ENCODE measurements at places on chromosomes 6 and 20.

- peak; percentile 70 for DNase-seq
These were observed 108.2 kb downstream of the THBS2 start for GRCh38 chr6:169145496-169145895.

DNA sequence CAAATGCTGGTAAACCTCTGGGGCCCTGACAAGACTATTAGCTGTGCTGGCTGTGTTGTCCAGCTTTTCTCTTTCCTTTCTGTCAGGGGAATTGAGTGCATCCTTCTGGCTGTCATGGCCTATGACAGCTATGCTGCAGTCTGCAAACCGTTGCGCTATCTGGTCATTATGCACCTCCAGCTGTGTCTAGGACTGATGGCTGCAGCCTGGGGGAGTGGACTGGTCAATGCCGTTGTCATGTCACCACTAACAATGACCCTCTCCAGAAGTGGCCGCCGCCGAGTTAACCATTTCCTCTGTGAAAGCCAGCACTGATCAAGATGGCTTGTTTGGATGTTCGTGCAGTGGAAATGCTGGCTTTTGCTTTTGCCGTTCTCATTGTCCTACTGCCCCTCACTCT lies 20.3 kb downstream of the OR2B6 start:
- no peak for DNase-seq

DNA sequence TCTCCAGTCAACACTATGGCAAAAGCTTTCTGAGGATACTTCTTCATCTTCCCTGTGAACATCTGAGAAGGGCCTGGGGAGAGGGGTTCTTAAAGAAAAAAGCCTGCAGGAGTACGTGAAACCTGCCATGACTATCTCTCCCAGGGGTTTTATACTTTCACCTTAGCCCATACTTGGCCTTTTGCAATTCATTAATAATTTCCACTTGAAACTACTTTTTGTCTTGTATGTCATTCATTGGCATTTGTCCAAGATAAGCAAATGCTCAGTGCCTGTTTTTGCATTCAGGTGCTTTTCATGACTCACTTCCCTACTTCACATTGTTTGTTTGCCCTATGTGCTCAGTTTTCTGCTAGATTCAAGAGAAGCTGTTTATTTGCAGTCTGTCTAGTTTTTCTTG lies 580.3 kb upstream of the GJE1 start:
- peak; percentile 58 for DNase-seq

- DNase-seq = no peak
These were observed 18.9 kb downstream of the CASS4 start for GRCh38 chr20:56430957-56431356.

GRCh38 chr6:22281341-22282085 lies 15.3 kb downstream of the PRL start:
- no peak for DNase-seq

- DNase-seq = peak; percentile 81
These were observed 482 bp downstream of the DDR1 start for GRCh38 chr6:30884521-30885480.

DNA sequence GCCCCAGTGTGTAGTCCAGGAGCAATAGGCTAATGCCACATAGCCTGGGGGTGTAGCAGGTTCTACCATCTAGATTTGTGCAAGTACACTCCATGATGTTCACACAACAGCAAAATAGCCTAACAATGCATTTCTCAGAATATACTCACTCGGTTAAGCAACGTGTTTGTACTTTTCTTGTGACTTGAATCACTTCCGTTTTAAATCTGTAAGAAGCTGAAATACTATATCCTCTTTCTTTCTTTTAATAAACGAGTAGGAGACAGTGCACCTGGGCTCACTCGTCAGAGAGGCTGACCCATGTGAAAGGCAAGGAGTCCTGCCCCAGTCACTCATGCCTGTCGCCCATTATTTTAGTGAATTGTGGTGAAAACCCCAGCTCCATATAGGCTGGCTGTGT lies 201.6 kb downstream of the FOXA2 start:
- DNase-seq = no peak

- DNase-seq = no peak
These were observed 35.8 kb upstream of the TPD52L1 start for GRCh38 chr6:125117818-125118217.

DNA sequence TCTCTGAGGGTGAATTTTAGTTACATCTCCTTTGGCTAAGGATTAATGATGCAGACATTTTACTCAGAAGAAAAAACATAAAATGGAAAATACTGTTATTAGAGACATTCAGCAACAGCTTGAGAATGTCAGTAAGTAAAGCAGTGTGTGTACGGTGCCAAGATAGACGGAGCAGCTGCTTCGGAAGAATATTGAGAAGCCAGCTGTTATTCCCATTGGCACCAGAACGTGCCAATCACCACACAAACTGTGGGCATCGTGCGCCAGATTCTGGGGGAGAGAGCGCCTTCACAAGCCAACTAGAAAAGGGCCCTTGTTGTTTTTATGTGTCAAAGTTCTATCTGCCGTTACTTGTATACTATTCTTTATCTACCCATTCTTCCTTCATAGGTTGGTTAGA lies 163.4 kb downstream of the MTFR2 start:
- DNase-seq = no peak

- peak; percentile 45 for DNase-seq
These were observed 163.6 kb upstream of the CENPW start for GRCh38 chr6:126176282-126176681.

- DNase-seq = no peak
These were observed 50.8 kb upstream of the SMLR1 start for GRCh38 chr6:130776287-130776925.

GRCh38 chr6:6788394-6789032 lies 200.0 kb downstream of the LY86 start:
- peak; percentile 19 for DNase-seq

DNA sequence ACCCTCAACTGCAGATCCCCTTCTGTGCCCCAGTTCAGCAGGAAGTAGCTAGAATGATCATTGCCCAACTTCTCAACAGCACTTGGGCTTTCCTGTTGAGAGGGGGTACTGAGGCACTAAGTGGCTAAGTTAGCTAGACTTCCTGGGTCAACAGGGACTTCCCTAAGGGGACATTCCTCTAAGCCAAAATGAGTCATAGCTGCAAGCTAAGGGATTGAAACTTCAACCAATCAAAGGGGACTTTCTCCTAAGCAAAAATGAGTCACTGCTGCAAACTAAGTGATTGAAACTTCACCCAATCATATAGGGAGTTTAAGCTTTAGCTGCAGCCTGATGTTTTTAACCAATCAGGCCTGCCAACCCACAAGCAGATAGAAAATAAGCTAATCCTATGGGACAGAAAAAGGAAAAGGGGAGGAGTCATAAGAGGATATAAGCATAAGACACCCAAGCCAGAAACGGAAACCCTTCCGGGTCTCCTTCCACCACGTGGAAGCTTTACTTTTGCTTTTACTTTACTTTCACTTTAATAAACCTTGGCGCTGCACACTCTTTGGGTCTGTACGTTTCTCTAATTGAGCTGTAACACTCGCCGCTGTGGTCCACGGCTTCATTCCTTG lies 659.0 kb upstream of the HS3ST5 start:
- DNase-seq = no peak

GRCh38 chr6:71300561-71301168 lies 12.1 kb downstream of the OGFRL1 start:
- DNase-seq = peak; percentile 76

DNA sequence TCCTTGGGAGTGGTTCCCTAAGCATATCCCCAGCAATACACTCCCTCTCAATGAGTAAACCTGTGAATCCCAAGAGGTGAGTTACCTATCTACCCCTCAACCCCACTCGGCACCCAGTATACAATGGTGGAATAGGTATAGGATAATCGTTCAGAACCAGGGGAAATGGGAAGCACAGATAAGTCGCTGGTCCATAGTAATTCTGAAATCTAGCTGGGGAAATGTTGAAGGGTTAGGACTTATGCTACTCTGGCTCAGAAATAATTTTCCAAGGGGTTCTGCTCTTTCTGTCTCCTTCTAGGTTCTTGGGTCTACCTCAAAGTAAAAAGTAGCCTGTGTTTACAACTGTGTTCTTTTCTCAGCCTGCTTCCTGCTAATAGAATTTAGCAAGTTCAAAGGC lies 62.3 kb upstream of the NNAT start:
- no peak for DNase-seq

- peak; percentile 14 for DNase-seq
These were observed 47.6 kb downstream of the CHD6 start for GRCh38 chr20:41570557-41570956.

GRCh38 chr20:36836591-36837269 lies 39.2 kb upstream of the TLDC2 start:
- peak; percentile 77 for DNase-seq

DNA sequence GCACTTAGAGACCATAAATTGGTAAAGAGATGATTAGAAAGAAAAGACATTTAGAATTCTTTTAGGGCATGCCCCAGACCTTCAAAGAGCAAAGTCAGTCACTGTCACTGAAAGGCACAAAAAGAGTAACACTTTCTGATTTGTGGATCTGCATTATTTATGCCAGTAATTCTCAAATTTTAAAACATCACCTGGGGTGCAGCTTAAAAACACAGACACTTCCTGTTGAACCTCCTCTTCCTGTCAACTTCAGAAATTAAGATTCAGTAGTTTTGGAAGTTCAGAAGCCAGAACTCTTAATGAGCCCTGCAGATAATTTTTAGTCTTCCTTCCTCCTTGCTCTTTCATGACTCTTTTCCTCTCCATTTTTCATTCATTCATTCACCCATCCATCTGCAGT lies 137.5 kb downstream of the NRN1 start:
- no peak for DNase-seq

- peak; percentile 40 for DNase-seq
These were observed 41.8 kb downstream of the FARS2 start for GRCh38 chr6:5302995-5303622.

GRCh38 chr6:143397227-143398222 lies 53.0 kb downstream of the ADAT2 start:
- peak; percentile 95 for DNase-seq

DNA sequence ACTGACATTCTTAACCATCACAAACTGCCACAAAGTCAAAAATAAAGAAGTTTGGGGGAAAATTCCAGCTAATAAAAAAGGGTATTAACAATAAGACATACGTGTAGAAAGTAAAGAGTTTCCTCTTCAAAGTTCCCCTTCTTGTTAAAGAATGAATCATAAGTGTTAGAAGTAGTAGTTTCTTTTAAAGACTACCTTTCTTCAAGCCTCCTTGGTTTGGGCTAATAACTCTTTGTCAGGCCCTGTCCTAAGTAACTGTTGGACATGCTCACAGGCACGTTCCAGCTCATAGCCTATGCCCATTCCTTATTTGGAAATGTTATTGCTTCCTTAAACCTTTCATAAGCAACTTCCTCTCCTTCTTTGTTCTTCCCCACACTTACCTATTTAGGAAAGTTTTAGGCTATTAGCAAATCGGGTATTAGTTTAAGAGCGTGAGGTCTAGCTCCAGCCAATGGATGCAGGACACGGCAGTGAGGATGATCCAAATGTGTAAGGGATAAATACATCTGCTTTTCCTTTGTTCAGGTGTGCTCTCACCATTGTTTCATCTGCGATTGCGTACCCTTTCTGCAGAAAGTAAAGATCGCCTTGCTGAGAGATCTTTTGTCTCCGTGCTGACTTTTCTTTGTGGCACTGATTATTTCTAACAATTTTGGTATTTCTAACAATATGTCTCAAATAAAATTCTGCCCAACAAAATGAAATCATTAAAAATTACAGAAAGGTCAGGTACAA lies 64.9 kb downstream of the CHD6 start:
- no peak for DNase-seq

DNA sequence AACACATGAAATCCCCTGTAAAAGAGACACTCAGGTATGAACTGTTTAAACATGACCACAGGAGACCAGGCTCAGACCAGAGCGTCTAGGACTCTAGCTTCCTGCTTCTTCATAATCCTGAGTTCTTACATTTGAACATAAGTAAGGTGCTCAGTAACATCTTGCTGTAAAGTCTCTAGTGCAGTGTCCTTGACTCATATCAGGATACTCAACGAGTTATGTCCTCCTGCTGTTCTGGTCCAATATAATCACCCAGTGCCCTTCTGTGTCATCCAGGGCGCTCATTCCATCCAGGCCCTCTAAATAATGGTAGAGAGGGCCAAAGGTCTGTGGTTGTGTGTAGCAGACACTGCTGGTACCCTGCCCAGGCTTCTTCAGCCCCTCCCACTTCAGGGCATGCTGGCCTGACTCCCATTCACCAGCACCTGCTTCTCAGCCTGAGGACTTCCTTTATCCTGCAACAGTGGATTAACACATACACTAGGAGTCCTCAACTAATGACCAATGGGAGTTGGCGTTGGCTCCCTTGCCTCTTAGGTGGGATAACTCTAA lies 66.8 kb upstream of the MOCS1 start:
- DNase-seq = no peak

DNA sequence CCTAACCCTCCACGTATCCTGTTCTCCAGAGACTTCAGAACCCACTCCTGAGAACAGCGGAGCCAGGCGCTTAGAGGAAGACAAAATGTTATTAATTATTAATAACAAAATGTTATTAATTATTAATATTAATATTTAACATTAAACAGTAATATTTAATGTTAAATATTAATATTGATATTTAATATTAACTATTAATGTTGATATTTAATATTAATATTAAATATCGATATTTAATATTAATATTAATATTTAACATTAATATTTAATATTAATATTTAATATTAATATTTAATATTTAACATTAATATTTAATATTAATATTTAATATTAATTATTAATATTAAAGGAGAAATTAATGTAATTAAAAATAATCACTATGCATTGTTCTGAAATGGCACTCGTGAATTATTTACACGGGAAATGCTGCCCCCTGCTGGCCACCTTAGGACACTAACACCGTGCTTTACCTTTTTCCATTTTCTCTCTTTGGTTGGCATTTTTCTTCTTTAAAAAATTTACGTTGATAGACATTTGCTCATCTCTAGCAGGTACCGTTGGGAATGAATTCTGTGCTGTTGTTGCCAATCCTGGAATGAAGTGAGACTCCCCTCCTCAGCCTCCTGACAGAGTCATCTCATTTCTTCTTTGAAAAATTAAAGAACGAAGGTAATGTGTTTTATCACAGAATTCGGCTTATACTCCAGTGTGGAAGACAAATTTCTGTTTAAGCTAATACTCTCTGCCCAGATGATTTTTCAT lies 7.5 kb upstream of the GGTLC1 start:
- DNase-seq = peak; percentile 15

DNA sequence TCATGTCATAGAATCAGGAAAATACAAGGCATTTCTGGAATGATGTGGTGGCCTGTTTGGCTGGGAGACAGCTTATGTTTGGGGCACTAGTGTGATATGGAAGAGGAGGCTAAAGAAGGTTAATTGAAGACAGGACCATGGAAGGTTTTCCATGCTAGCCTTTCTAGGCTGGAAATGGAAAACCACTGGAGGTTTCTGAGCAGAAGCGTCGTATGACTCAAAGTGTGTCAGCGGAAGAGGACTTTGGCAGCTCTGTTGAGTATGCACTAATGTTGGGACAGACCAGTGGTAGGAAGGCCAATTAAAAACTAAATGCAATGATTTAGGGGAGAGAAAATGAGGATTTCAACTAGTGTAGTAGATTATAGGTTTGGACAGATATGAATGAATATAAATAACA lies 413.1 kb downstream of the PLCB1 start:
- no peak for DNase-seq

DNA sequence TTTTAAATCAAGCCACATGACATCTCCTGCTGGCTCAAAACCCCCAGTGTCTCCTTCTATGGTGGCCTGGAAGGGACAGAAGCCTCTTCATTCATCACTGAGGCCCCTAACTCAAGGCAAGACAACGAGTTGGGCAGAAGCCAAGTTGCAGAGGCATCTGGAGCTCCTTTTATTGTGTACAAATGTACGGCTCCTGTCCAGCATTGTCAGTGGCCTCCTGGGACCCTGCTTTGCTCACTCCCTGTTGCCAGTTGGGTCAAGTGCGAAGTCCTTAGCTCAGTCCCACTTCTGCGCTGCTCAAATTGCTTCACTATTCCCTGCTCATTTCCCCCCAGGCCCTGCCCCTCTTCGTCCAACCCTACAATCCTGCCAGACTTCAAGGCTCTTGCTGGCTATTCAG lies 181.2 kb upstream of the PMEPA1 start:
- DNase-seq = no peak
